Stimulated activated CD4-positive, alpha-beta T cell treated with anti-CD3 and anti-CD28 coated beads, Interleukin-15, amount 100 ng/mL, for 24 hours (primary cell): ENCODE measurements at places on chromosomes 2 and 18.

DNA sequence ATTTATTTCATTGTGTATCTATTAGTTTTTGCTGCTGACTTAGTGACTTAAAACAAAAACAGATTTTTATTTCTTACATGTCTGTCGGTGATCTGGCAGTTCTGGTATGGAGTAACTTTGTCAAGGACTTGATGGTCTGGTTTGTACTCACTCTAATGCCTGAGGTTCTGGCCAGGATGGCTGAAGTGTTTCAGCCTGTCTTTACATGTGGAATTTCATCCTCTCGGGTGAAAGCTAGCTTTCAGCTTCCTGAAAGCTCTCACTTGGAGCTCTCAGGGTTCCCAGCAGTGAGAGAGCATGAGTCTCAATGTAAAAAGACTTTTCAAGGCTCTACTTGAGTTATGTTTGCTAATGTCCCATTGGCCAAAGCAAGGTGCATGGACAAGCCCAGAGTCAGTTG lies 216.4 kb downstream of the NR4A2 start:
- no peak for DNase-seq

DNA sequence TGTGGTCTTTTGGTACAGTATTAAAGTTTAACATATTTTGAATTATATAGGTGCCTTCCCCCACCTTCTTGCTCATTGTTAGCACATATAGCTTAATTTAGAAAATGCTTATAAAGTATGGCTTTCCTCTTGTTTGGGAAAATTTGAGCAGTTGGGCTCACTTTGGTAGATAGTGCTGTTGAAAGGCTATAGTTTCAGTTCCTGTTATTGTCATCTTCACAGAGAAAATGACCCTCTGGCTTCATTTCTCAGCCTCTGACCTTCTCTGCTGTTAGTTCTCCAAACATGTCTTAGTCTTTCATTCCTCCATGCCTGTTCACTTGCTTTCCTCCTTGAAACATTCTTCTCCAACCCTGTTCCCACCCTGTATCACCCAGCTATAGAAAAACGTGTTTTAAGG lies 200.6 kb downstream of the WDR7 start:
- no peak for DNase-seq

DNA sequence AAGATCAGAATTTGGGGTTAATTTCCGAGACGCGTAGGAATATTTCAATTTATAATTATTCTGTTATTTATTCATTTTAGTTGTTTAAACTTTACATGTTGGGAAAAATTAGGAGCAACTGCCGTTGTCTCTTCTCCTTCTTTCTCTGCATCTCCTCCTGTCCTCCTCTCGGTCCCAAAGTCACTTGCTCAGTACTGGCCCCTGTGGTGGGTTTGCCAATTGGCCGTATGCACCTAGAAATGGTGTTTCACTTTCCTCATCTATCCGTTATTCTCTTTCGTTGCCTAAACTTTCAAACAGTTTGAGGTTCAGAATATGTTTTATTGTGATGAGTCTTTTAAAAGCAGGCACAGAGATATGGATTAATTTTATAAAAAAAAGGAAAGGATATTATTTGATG lies 517.9 kb downstream of the PLCL1 start:
- DNase-seq, result no peak

DNA sequence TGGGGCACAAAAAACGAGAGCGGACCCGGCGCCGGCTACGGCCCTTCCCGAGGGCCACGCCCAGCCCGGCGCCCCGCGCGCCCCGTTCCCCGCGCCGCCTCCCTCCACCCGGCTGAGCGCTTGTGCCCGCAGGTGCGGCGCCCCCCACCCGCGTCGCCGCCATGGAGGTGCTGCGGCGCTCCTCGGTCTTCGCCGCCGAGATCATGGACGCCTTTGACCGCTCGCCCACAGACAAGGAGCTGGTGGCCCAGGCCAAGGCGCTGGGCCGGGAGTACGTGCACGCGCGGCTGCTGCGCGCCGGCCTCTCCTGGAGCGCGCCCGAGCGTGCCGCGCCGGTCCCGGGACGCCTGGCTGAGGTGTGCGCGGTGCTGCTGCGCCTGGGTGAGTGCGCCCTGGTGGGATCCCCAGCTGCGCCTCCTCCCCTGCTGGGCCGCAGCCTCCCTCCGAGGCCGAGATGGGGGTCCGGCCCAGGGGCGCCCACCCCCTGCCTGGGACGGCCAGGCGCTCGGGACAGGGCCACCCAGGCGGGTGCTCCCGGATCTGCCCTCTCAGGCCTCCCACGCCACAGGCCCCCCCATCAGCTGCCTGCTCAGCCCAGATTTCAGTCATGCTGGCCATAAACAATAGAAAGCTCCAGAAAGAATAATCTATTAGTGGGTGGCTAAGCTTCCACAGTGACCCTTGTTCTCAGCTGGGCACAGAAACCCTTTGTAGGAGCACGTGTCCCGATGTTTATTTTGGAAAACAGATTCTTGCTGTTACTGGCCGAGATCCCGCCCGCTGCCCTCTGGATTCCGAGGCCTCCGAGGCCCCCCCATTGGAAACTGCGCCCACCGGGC lies 997 bp downstream of the BOK start:
- DNase-seq, result peak; percentile 28

GRCh38 chr2:109451671-109452070 lies 162.1 kb downstream of the SEPTIN10 start:
- no peak for DNase-seq
